ENCODE measurements at places on chromosomes 5 and 9.
A peak's percentile ranks its signal among the peaks of the same experiment; 100 is the strongest.

DNA sequence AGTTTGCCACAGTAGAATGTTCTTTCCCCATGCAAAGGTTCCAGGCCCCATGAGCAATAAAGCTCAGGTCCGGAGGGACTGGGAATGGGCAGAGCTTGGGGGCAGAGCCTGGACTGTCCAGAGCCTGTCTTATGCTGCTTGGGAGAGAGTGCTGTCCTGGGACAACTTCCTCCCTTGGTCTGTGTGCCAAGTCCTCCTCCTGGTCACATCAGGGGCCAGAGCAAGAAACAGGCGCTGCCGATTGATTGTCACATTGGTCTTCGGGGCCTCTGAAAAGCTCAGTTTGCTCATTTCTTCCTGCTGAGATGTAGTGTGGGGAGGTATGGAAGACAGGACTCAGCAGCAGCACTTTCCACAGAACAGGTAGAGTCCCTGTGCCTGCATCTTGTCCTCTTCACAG, 54.0 kb upstream of the FCN1 start:
- no peak for DNase-seq

- peak; percentile 0 for DNase-seq
Measured at GRCh38 chr5:129905473-129906176, 1.4 kb downstream of the CHSY3 start.

DNA sequence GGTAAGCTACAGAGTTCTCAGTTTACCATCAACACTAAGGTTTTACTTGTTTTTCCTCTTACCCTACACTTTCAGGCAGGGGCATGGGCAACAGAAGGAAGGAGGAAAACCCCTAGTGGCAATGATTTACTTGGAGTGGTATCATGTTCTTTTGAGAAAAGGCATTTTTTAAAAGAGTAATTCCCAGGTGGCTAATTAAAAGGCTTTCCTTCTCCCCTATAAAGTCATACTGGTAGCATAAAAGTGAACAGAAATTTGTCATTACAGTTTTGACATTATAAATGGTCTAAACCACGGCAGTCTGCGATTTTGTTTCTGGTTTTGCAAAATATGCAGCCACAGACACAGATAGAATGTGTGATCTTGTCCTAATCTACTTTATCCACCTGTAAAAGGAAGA, 30.9 kb upstream of the OR2K2 start:
- DNase-seq, result no peak

DNA sequence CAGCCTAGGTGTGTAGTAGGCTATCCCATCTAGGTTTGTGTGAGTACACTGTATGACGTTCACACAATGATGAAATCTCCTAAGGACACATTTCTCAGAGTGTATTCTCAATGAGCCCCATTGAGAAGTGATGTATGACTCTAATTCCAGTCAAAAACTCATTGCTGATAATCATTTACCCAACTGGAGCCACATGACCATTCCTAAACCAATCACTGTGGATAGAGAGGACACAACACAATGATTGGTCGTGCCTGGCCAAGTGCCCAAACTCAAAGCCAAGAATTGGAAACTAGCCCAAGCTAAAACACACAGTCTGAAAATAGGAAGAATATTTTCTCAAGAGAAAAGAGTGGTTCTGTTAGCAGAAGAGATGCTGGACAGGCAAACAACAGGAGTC, 191.2 kb downstream of the ZNF462 start:
- DNase-seq, result no peak

- DNase-seq, result no peak
Measured at GRCh38 chr9:70816891-70817290, 304.5 kb downstream of the TRPM3 start.

DNA sequence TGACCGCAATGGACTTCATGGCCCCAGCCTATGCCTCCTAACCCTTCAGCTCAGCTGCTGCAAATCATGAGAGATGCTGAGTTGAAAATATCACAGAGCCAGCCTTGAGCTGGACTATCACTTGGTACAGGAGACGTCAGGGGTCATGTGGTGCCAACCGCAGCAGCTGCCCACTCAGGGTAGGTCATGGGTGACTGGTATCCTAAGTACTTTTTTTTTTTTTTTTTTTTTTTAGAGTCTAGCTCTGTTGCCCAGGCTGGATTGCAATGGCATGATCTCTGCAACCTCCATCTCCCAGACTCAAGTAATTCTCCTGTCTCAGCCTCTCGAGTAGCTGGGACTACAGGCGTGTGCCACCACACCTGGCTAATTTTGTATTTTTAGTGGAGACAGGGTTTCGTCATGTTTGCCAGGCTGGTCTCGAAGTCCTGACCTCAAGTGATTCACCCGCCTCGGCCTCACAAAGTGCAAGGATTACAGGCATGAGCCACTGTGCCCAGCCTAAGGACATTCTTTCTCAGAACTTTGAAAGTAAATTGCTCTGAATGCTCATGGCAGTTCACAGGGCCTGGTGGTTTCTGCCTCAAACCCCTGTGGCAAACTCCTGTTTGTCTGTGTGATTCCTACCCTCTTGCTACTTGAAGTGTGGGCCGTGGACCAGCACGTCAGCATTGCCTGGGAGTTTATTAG, 21.3 kb downstream of the WWC1 start:
- no peak for DNase-seq

- DNase-seq, result no peak
Measured at GRCh38 chr9:79492092-79493009, 79.4 kb upstream of the TLE4 start.

- DNase-seq, result no peak
Measured at GRCh38 chr5:15105799-15106393, 234.3 kb upstream of the ANKH start.

GRCh38 chr5:172444110-172444510, 10.2 kb downstream of the SH3PXD2B start:
- DNase-seq, result no peak

GRCh38 chr5:39115644-39116343, 41.6 kb upstream of the RICTOR start:
- DNase-seq, result no peak

GRCh38 chr5:111697215-111697614, 59.8 kb downstream of the NREP start:
- no peak for DNase-seq

DNA sequence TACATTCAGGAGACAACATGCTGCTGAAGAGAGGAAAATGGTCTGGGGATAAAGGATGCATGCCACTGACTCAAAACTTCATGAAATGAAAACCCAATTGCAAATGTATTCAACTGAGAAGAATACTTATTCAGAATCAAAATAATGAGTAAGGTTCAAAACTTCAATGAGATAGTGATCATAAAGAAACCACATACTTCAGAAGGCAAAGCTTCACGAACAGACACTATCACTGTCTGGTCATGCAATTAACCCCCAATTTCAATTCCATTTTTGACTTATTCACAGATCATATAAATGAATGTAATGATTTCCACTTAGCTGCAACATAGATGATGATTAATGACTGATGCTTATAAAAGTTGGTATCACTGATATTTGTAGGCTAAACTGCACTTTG, 33.0 kb upstream of the CTNNAL1 start:
- no peak for DNase-seq

DNA sequence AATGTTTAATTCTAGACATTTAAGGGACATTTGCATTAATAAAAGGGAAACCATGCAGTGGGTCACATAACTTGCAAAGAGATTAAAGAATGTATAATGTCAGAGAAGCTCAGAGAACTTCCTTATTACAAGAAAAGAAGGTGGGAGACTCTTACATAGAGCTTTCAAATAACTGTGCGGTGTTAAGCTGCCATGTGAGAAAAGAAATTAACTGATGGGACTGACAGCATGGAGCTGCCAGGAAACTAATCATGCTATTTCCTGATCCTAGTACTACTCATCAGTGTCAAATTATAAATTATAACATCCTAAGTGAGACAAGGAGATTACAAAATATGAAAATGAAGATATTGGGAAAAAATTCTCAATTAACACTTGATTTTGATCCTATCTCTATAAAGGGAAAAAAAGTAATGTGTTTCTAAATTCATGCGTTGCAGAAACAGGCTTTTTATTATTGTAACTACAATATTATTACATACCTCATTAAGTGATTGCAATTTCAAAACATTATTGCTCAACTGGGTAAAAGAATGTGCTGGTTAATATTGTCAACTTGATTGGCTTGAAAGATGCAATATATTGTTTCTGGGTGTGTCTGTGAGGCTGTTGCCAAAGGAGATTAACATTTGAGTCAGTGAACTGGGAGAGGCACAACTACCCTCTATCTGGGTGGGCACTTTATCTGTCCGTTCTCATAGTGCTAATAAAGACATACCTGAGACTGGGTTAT, 609.5 kb upstream of the NUDT12 start:
- DNase-seq, result no peak

DNA sequence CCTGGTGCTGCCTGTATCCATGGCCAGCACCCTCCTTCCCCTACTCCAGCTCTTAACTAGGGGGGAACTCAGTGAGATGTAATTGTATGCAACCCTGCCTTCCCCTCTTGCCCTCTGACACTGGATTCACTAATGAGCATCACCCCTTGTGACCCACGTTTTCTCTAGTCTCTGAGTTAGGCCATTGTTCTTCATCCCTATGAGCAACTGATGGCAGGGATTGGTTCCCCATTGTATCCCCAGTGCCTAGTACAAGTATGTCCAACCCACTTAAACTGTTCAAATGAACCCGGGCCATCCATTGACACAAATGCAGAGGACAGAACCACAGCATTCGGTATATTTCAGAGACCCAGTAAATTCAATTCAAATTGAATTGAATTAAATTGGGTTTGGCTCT, 77.6 kb upstream of the ASTN2 start:
- DNase-seq, result no peak

GRCh38 chr9:36091026-36091953, 45.2 kb upstream of the GLIPR2 start:
- DNase-seq, result no peak

DNA sequence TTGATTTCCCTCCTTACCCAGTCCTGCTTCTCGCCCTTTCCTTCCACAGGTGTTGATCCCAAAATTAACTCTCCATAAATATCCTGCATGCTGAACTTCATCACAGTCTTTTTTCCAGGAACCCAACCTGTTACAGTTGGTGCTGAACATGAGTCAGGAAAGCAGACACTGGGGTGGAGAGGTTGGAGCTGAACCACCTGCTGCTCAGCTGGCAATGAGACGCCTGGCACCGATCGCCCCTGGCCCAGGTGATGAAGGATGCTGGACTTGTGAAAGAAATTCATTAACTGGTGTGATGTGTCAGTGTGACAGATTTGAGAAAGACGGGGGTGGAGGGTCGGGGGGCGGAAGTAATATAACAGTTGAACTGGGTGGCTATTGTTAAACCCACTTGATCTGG, 30.6 kb downstream of the CPLX2 start:
- DNase-seq, result no peak

- DNase-seq, result no peak
Measured at GRCh38 chr5:31983851-31984250, 190.3 kb downstream of the GOLPH3 start.

- DNase-seq, result no peak
Measured at GRCh38 chr5:113044776-113045465, 68.3 kb downstream of the DCP2 start.

Measured in stimulated activated CD4-positive, alpha-beta T cell treated with anti-CD3 and anti-CD28 coated beads, Interleukin-12 subunit alpha, Interleukin-12 subunit beta, amount 100 ng/mL, for 4 hours (primary cell).